ENCODE measurements at places on chromosomes 13 and 19.

- DNase-seq: no peak
Observed at GRCh38 chr13:83531022-83531421, 351.3 kb downstream of the SLITRK1 start.

- DNase-seq: no peak
Observed at GRCh38 chr13:111398715-111399299, 78.4 kb downstream of the TEX29 start.

DNA sequence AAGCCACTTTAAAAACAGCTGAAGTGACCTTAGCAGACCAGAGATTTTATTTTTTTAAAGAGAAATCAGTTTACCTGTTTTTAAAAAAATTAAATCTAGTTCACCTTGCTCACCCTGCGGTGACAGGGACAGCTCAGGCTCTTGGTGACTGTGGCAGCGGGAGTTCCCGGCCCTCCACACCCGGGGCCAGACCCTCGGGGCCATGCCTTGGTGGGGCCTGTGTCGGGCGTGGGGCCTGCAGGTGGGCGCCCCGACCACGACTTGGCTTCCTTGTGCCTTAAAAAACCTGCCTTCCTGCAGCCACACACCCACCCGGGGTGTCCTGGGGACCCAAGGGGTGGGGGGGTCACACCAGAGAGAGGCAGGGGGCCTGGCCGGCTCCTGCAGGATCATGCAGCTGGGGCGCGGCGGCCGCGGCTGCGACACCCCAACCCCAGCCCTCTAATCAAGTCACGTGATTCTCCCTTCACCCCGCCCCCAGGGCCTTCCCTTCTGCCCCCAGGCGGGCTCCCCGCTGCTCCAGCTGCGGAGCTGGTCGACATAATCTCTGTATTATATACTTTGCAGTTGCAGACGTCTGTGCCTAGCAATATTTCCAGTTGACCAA lies 10.8 kb downstream of the PLPPR3 start:
- no peak for DNase-seq

- no peak for DNase-seq
Observed at GRCh38 chr13:97333983-97334382, 100.0 kb upstream of the RAP2A start.

DNA sequence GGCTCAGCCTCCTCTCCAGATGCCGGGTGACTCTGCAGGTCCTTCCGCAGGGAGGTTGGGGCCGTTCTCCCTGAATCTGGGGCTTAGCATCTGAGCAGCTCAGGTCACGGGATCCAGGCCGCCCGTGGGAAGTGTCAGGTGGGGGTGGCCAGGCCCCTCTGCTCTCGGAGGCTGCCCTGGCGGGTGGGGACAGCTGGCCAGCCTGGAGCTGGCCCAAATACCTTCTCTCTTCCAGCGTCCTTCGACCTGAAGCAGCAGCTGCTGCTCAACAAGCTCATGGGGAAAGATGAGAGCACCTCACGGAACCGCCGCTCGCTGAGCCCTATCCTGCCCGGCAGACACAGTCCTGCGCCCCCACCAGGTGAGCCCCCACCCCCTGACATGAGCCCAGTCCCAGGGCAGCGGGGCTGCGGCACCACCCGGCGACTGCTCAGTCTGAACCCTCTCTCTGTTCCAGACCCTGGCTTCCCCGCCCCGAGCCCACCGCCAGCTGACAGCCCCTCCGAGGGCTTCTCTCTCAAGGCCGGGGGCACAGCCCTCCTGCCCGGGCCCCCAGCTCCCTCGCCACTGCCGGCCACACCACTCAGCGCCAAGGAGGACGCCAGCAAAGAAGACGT lies 19.1 kb downstream of the PEX11G start:
- no peak for DNase-seq

DNA sequence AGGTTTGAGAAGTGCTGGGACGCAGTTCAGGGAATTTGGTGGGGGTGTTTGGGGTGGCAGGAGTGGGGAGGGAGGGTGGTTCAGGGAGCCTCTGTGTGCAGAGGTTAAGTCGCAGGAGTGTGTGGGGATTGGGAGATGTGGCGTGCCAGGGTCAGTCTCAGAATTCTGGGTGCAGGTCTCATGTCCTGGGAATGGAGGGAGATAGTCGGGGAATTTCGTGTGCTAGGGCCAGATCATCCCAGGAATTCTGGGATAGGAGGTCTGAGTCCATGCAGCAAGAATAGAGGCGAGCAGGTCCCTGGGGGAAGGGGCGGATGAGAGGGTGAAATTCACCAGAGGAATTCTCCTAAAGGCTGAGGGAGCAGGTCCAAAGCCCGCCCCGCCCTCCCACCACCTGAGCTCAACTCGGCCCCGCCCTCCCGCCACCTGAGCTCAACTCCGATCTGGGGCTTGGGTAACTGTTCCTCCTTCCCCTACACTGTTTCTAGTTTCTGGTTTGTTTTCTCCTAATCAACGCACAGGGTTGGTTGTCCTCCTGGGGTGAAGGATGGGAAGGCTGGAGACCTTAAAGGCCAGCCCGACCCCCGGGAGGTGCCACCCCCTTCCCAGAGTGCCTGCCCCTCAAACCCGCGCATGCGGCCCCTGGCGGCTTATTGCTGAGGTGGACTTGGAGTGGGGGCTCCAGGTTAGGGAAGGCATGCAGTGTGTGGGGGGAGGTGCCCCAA lies 15.2 kb downstream of the KCNC3 start:
- DNase-seq: no peak

GRCh38 chr13:50613356-50613831 lies 230.1 kb downstream of the DLEU7 start:
- no peak for DNase-seq

DNA sequence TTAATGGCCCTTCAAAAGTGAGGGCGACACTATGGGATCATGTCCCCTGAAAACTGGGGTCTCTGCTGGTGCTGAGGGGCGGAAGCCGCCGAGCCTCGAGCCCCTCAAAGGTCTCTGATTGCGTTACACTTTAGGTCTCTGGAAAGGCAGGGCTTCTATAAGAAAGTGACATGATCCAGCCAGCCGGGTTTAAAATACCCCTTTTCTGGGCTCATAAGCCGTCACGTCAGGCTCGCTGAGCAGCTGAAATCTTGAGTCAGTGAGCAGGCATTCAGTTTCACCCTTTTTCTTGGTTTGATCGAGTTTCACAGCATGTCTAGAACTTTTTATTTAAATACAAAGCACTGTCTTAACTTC lies 600 bp upstream of the HMGB1 start:
- DNase-seq: no peak

GRCh38 chr13:105177265-105177900 lies 1358.1 kb downstream of the EFNB2 start:
- no peak for DNase-seq

- no peak for DNase-seq
Observed at GRCh38 chr13:76745261-76746200, 140.7 kb downstream of the KCTD12 start.

DNA sequence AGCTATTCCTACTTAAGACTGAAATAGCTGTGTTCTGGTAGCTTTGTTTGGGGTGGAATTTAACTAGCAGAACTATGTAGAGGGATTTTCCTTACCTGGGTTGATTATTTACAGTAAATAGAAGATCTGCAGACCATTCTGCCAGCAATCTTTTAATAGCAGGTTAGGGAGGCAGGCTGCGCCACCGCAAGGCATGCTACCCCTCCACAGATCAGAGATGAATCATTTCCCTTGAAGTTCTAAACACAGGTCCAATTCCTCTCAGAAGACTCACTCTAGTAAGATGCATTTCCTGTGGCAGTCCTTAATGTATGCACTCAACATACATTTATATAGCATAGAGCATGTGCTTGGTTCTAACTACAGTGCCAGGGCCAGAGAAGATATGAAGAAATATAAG lies 109.0 kb downstream of the TNFRSF19 start:
- peak; percentile 46 for DNase-seq

DNA sequence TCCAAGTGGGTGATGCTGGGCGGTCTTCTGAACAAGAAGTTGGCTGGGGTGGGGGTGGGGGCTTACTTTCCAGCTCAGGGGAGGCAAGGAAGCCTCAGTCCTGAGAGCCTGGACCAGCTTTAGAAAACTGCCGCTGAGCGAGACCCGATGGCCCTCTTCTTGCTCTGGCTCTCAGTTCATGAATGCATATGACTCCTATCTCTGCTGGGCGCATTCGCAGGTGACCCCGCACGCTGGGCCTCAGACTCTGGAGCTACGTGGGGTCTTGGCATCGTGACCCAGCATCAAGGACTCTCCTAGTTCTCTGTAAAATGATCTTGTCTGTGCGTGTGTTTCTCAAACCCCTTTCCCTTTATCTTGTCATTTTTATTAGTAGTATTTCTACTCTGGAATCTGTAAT lies 19.7 kb downstream of the PRAM1 start:
- no peak for DNase-seq

DNA sequence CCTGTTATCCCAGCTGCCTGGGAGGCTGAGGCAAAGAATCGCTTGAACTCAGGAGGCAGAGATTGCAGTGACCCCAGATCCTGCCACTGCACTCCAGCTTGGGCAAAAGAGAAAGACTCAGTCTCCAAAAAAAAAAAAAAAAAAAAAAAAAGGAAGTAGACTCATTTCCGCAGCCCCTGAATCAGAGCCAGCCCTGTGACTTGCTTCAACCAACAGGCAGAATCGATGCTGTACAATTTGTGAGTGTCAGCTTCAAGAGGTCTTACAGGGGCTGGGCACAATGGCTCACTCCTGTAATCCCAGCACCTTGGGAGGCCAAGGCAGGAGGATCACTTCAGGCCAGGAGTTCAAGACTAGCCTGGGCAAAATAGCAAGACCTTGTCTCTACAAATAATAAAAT lies 12.8 kb downstream of the ANKRD27 start:
- DNase-seq: peak; percentile 55

DNA sequence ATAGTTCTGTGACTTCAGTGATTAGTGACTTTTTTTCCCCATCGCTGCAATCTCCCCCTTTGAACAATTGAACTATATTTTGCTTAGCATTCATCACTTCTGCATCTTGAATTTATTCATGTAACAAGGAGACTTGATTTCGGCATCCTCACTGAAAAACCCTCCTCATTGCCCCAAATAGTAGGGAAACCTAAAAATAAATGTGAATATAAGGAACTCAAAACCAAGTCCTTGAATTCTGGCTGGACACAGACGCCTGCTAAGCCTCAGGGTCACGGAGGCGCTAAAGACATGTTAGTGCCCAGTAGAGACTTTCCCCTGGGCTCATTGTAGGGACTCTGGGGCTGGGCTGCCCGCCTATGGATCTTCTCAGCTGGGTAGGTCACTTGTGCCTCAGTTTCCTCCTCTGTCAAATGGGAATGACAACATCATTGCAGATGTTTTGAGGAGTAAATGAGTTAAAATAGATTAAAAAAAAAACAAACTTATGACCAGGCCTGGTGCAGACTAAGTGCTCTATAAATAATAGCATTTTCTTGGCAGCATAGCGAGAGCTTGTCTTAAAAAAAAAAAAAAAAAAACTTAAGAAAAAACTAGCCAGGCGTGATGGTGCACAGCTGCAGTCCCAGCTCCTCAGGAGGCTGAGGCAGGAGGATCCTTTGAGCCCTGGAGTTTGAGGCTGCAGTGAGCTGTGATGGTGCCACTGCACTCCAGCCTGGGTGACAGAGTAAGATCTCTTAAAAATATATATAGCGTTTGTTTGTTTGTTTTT lies 1.8 kb upstream of the ADGRE5 start:
- DNase-seq: no peak

DNA sequence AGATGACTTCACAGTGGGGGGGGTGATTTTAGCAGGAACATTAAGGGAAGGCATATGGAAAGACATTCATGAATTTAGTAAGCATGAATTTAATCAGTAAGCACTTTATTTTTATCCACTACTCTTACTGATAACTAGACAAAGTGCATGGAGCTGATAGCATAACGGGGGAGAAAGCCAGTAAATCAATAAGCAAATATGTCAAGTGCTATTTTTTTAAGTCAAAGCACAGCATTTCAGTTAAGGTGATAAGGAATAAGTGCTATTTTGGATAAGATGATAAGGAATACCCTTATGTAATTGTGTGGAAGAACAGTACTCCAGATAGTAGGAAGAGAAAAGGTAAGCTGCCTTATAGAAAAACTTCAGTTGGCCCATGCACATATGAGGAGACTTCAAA lies 19.4 kb downstream of the UFM1 start:
- DNase-seq: no peak

GRCh38 chr13:27120811-27121210 lies 50.8 kb downstream of the USP12 start:
- peak; percentile 14 for DNase-seq

GRCh38 chr19:18903156-18904037 lies 7.4 kb upstream of the CERS1 start:
- DNase-seq: no peak

GRCh38 chr13:113842336-113843062 lies 21.4 kb downstream of the GAS6 start:
- DNase-seq: no peak

DNA sequence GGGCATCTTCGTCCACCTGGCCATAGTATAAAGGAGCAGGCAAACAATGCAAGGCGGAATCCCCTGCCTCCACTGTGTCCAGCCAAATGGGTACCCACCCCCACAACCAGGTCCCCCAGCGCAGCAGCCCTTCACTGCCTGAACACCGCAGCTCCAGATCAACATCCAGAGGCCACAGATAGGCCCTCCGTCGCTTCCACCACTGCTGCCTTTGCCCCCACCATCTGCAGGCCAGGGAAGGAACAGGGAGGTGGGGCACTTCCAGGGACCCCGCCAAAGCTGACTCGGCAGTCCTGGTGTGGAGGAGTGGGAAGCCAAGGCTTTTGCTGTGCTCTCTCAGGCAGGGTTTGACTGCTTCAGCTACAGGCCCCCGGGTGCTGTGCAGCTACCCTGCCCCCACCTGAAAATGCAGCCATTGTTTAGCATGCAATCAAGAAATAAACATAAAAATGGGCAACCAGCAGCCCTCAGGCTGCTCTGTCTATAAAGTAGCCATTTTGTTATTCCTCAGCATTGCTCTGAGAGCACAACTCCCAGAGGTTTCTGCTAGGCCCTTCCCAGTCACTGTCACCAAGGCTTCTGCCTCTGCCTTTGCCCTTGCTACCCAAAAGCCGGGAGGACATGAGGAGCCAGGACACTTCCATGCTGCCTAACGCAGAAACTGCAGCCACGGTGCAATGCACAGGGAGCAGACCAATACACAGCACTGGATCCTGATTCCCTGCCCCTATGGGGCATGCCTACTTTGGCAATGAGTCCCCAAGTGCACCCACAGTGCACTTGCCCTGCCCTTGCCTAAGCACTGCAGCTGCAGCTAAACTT lies 733.2 kb upstream of the KLHL1 start:
- DNase-seq: no peak

DNA sequence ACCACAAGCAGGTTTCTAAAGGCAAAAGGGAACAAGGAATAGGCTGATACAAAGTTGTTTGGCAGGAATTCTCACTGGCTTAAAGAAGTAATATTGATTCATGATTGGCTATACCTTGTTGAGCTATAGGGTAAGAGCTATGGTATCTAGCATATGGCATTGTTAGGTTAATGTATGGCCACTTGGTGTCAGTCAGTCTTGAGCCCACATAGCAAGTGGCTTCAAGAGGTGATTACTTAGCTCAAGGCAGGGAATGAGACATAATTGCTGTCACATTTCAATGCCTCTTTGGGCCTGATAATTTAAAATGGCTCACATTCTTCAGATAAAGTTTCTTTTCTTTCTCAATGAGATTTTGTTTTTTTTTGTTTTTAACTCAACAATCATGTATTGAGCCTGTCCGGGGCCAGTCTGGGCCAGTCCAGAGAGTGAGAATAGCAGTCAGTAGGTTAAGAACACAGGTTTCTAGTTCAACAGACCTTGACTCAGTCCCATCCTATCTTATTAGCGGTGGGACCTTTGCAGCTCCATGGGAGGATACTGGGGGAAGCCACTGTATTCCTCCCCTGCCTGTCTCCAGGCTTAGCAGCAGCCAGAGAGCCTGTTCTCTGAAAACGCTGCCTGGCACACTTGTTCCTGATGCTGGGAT lies 45.8 kb upstream of the RCBTB2 start:
- no peak for DNase-seq

- no peak for DNase-seq
Observed at GRCh38 chr13:51361106-51361505, 21.6 kb downstream of the SERPINE3 start.

GRCh38 chr19:19513682-19514081 lies 1.7 kb downstream of the TSSK6 start:
- no peak for DNase-seq

All from kidney capillary endothelial cell (primary cell).